ENCODE measurements at places on chromosomes 16 and 17. TPM values are rescaled to one million over a fixed set of nuclear protein-coding genes. Genes with fewer than 3 reads are reported as not detected.
A peak's percentile ranks its signal among the peaks of the same experiment; 100 is the strongest.

- DNase-seq: no peak
Observed at GRCh38 chr16:741986-742629, 1.3 kb upstream of the CIAO3 start.

DNA sequence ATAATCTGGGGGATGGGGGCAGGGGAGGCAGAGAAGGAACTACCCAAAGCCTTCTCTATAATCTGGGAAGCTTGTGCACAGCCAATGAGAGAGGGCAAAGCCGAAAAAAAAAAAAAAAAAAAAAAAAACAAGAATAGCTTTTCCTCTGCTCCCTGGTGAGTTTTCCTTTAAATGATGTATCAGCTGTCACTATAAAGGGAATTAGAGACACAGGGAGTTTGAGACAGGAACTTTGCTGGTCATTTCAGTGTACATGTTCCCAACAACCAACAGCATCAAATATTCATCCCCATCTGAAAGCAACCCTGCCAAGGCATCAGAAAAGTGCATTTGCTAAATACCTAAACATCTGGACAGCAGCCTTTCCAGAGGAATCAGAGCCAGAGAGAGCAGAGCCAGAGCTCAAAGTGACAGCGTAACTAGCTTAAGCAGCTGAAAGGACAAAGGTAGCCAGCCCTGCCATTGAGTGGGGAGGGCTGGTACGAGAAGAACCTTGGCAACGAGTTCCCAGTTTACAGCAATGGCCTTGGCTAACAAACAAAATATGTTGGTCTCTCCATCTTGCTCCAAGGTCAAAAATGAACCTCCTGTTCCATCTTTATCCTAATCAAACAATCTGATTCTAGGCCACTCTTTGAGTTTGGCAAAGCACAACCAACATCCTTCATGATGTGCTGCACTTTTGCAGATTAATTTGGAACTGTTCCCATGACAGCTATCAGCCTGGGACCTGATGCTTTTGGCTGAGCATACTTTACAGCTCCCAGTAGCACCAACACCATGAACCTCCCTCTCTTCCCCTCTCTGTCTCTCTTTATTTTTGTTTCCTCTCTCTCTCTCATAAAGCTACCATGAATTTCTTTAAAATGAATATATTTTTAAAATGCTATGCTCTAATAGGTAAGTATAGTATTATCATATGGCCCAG is 143.7 kb upstream of the GNAO1 start:
- no peak for DNase-seq

DNA sequence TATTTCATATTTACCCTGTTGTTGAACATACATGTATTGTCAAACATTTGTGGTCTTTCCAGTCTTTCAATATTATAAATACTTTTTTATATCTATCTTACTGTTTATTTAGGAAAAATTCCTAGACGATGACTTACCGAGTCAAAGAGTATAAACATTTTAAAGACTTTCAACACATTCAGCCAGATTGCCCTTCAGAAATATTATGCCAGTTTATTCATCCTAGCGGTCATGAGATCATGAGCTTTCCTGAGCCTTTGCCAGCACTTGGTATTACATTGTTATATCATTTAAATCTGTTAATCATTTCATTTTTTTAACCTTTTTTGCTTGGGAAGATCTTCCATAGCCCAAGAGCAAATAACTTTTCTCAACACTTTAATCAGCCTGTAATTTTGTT is 197.4 kb downstream of the SPECC1 start:
- DNase-seq: no peak

- DNase-seq: peak; percentile 68
Observed at GRCh38 chr17:47745037-47745380, 12.0 kb downstream of the TBX21 start.

Gene HSD11B2
- 35.1 TPM for total RNA-seq

Data from H7 (cell line).